CD4-positive, alpha-beta memory T cell (primary cell): ENCODE measurements at places on chromosomes 16 and 17.

DNA sequence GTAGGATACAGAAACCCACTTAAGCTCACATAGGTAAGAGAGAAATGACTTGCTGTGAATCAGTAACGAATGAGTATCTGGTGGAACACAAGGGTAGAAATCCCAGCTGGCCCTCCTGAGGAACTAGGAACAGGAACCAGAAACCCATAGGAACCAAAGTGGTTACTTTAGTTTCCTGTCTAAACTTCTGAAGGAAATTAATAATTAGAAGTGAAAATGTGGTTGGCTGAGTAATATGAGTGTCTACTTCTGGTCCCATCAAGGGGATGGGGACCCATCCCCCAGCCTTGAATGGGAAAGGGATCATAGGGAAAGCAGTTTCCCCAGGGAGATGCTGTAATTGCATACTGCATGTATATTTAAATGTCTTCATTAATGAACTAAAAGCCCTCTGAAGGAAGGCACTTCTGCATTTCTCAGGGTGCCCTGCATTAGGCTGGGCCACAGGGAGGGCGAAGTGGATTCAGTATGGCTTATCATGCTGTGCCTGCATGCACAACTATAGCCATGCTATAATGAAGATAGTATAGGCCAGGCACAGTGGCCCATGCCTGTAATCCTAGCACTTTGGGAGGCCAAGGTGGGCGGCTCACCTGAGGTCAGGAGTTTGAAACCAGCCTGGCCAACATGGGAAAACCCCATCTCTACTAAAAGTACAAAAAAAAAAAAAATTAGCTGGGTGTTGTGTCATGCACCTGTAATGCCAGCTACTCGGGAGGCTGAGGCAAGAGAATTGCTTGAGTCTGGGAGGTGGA is 45.6 kb downstream of the CYB5B start:
- DNase-seq: no peak
- no peak overlapping the region for H3K4me3 ChIP-seq
- H3K36me3 ChIP-seq: no peaks in the 10 kb centered on the region
- H3K27ac ChIP-seq: no peak overlapping the region
- H3K4me1 ChIP-seq: peaks cover 28% of the 10 kb centered on the region
- no peaks in the 10 kb centered on the region for H3K27me3 ChIP-seq

DNA sequence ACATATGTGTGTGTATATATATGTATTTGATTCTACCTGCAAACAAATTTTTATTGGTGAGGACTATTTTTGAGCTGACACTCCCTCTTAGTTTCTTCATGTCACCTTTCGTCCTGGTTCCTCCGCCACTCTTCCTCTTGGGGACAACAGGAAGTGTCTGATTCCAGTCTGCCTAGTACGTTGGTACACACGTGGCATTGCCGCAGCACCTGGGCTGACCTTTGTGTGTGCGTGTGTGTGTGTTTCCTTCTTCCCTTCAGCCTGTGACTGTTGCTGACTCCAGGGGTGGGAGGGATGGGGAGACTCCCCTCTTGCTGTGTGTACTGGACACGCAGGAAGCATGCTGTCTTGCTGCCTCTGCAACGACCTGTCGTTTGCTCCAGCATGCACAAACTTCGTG is 29.4 kb upstream of the CACNG5 start:
- no peak for DNase-seq
- no peak overlapping the region for H3K4me3 ChIP-seq

- no peak overlapping the region for H3K4me3 ChIP-seq
- no peaks in the 10 kb centered on the region for H3K36me3 ChIP-seq
- no peak for DNase-seq
- H3K27me3 ChIP-seq: no peaks in the 10 kb centered on the region
- H3K27ac ChIP-seq: no peak overlapping the region
These were observed 385.9 kb downstream of the CPPED1 start for GRCh38 chr16:12417815-12418211.

- H3K36me3 ChIP-seq: no peaks in the 10 kb centered on the region
- DNase-seq: no peak
- H3K27me3 ChIP-seq: no peaks in the 10 kb centered on the region
- H3K4me1 ChIP-seq: peaks cover 53% of the 10 kb centered on the region
- H3K4me3 ChIP-seq: no peak overlapping the region
These were observed 36.1 kb downstream of the CMIP start for GRCh38 chr16:81480606-81481206.

DNA sequence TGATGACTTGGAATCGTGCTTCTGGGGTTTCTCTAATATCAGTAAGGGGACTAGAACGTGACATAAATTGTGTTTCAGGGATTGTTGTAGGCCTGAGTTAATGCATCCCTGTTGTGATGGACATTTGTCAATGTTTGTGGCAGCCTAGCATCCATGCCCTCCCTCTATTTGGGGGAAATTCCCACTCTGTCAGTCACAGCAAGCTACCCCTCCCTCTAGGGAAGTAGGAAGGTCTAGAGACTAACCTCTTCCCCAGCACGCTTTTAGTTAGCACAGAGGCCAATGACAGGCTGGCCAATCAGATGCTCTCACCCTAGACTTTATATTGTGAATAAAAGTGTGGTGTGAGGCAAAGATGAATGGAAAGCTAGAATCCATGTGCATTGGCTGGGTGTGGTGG is 32.4 kb upstream of the NF1 start:
- no peaks in the 10 kb centered on the region for H3K36me3 ChIP-seq
- H3K27me3 ChIP-seq: no peaks in the 10 kb centered on the region
- H3K4me3 ChIP-seq: no peak overlapping the region
- H3K27ac ChIP-seq: no peak overlapping the region
- H3K4me1 ChIP-seq: no peaks in the 10 kb centered on the region
